NCI-H2171 treated with DMSO at 0.1 percent for 48 hours (cell line): ENCODE measurements at places on chromosomes 2 and 18.

GRCh38 chr18:46732201-46732600, 24.7 kb downstream of the ST8SIA5 start:
- no peak for DNase-seq

DNA sequence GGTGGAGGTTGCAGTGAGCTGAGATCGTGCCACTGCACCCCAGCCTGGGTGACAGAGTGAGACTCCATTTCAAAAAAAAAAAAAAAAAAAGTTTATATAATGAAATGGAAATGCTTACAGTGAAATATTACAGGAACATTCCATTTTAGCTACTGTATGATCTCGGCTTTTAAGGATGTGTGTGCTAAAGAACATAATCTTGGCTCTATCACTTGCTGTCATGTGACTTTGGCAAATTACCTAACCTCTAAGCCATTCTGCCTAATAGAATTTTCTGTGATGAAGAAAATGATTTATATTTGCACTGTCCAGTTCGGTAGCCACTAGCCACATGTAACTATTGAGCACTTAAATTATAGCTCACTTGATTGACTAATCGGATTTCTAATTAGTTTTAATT, 36.3 kb downstream of the SMAD4 start:
- no peak for DNase-seq

GRCh38 chr2:181255651-181256050, 201.5 kb upstream of the ITGA4 start:
- DNase-seq, result no peak

DNA sequence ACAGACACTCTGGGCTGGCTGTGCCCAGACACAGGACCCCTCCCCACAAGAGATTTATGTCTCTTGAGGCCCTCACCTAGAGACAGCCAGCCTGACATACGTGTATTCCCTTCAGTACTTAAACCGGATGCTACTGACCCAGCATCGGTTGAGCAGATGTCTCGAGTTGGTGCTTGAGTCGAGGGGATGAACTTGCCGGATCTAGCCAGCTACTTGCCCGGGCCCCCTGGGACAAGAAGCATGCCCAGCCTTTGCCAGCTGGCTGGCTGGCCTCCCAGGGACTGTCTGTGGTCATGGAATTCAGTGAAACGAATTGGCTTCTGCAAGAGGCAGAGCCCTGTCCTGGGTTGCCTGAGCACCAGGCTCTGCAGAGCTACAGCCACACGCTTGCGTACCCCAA, 36.0 kb downstream of the DNMT3A start:
- peak; percentile 94 for DNase-seq

- no peak for DNase-seq
These were observed 68.6 kb downstream of the APLF start for GRCh38 chr2:68536000-68536399.

- DNase-seq, result no peak
These were observed 166.2 kb upstream of the MAP3K20 start for GRCh38 chr2:172909454-172909853.

GRCh38 chr2:81894451-81894990, 1590.0 kb upstream of the LRRTM1 start:
- DNase-seq, result no peak

- DNase-seq, result no peak
These were observed 83.6 kb upstream of the KCNJ3 start for GRCh38 chr2:154614906-154615305.

- DNase-seq, result no peak
These were observed 231.0 kb downstream of the DSC3 start for GRCh38 chr18:30811580-30811979.

- peak; percentile 37 for DNase-seq
These were observed 274.4 kb downstream of the LRP1B start for GRCh38 chr2:141856215-141856919.

GRCh38 chr18:49001111-49001510, 50.3 kb upstream of the SMAD7 start:
- no peak for DNase-seq

DNA sequence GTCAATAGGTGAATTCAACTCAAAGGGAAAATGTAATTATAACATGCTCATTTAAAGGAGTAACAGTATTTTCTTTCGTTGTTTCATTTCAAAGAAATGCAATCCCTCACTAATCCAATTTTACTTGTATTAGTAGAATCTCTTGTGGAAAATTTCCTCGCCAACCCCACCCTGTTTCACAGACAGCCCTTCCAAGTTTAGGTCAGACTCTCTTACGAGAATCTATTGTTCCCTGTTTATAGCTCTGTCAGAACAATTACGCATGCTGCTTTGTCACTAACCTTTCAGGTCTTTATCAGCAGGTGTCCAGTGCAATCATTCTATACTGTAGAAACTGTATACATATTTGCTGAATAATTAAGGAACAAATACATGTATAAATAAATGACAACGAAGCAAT, 657.8 kb upstream of the LINC00305 start:
- DNase-seq, result no peak

DNA sequence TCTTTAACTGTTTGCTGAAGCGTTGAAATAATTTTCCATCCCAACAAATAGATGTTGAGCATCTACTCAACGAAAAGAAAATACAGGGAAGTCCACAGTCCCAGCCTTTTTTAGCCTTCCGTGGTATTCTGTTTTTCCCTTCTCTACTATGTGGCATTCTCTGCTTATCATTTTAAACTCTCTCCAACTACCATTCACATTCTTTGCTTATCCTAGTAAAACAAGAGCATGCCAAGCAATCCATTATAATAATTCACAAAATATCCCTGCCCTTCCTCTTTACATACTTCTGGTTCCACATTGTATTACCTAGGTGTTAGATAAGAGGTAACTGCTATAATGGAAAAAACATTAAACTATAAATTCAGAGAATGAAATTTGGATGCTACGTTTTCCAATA, 1.6 kb upstream of the SESTD1 start:
- no peak for DNase-seq

- DNase-seq, result no peak
These were observed 57.3 kb downstream of the CPO start for GRCh38 chr2:206996556-206997065.

GRCh38 chr18:9619545-9619944, 5.2 kb upstream of the PPP4R1 start:
- no peak for DNase-seq

GRCh38 chr2:150885236-150885635, 376.4 kb downstream of the RBM43 start:
- no peak for DNase-seq

DNA sequence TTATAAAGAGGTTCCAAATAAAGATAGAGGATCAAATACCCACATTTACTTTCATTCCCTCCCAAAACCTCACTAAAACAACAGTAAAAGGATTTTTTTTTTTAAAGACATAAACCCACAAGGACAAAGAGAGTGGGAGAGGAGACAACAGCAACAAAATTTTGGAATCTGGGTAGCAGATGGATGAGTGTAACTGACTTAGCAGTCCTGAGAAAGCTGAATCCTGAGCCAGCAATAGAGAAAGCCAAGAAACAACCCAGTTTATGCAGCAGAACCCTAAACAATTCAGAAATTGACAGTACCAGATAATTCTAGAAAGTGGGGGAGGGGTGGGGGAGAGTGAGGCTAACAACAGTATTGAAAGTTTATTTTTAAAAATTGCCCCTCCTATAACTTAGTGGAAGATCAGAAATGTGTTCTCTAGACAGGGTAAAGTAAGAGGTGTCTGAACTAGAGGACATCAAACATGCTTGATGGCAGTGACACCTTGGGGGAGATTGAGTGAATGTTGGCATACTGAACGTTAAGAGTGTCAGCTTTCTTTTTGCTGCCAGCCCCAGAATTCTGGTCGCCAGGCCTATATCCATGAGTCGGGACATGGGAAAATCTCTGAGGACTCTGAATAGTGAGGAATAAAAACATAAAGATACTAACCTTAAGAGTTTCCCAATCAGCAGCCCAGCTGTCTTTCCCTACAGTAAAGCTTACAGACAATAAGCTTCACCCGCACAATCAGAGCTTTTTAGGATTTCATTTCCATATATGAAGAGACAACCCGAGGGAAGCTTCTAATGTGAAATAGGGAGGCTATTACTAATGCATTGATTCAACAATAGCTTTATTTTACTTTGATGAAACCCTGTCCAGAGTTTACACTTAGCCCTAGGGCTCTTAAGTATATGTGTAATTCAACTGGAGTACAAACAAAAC, 128.0 kb upstream of the ALPP start:
- DNase-seq, result no peak

- DNase-seq, result no peak
These were observed 50.2 kb upstream of the DTNA start for GRCh38 chr18:34659579-34660517.

DNA sequence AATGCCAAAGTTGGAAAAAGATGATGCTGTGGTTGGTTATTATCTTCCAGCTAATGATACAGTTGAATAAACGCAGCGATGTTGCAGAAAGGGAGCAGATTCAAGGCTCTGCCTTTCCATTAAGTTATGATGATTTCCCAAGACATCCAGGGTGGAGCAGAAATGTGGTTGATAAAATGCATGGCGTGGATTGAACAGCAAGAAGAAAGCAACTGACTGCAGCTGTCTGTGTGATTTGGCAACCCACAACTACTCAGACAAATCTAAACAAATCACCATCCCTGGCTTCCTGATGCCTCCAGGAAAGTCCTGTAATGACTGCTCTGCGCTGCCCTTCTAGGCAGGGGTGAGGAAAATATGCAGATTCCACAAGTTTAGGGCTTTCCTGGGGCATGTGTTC, 166.3 kb downstream of the NRP2 start:
- DNase-seq, result no peak

GRCh38 chr2:181677912-181678586, 2.3 kb downstream of the NEUROD1 start:
- DNase-seq, result peak; percentile 79

DNA sequence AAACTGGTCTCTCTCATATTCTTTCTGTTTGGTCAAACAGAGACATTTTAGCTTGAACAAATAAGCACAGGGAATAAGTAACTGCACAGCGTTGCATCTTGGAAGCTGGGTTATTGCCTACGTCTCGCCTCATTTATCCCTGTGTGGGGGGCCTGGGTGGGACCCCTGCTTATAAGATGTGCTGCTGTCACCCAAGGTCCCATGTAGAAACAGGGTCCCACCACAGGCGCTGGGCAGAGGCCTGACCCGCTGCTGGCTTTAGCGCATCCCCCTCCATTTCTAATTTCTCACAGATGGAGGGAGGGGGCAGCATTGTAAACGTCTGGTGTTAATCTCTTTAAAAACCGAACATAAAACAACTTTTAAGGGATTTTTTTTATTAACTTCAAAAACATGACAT, 207.8 kb downstream of the HDAC4 start:
- DNase-seq, result no peak

GRCh38 chr18:28175930-28176697, 816 bp downstream of the CDH2 start:
- DNase-seq, result peak; percentile 75

- no peak for DNase-seq
These were observed 118.2 kb downstream of the CLIP4 start for GRCh38 chr2:29233428-29233827.

DNA sequence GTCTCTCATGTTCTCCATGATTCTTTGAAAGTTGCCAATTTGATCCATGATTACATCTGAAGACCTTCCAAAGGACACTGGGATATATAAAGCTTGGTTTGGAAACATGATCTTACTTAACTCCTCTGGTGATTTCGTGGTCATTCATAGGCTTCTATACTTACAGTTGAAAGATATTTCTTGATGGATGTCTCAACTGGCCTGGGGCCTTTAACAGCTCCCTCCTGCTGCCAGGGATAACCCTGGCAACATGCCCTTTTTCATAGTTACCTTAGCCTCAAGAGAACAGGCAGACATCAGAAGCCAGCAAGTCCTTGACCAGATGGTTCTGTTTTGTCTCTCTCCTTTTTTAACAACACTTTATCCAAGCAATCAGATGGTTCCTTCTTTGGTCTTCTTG, 23.5 kb upstream of the MFF start:
- no peak for DNase-seq

- DNase-seq, result peak; percentile 57
These were observed 167.7 kb downstream of the VAPA start for GRCh38 chr18:10081492-10081891.

GRCh38 chr2:109321570-109321969, 192.6 kb downstream of the SH3RF3 start:
- DNase-seq, result no peak

- no peak for DNase-seq
These were observed 18.3 kb downstream of the AAK1 start for GRCh38 chr2:69625078-69625795.

DNA sequence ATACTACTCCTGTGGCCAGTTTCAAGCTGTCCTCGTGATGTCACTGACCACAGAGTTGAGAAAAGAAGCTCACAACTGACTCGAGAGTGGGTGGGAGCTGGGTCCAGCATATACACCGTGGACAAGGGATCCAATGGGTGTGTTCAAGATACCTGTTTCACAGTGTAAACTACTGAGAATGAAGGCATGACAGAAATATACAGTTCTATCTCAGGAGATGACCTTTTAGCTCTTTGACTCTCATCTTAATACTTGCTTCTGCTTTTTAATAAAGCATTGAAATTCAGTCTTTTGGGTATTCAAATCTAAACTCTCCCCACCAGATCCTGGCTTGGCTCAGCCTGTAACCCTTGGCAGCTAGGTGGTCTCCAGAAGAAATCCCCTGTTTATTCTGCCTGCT, 130.1 kb downstream of the MAP2 start:
- DNase-seq, result no peak

DNA sequence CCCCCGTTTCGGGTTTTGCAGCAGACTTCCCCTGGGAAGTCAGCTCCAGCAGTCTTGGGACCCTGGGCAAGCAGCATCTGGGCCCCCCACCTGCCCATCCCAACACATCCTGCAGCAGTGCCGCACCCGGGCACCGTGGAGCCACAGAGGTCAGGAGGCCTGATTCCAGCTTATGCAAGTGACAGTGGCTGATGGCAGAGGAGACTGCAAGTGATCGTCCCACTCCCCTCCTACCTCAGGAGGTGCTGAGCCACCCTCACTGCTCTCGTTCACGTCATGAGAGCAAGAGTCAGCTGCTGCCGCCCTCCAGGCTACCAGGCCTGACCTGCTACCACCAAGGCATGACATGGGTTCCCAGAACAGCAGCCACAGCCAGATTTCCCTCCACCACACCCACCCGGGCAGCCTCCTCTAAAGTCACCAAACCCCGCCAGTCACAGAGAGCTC, 18.2 kb downstream of the COX7A2L start:
- DNase-seq, result no peak

DNA sequence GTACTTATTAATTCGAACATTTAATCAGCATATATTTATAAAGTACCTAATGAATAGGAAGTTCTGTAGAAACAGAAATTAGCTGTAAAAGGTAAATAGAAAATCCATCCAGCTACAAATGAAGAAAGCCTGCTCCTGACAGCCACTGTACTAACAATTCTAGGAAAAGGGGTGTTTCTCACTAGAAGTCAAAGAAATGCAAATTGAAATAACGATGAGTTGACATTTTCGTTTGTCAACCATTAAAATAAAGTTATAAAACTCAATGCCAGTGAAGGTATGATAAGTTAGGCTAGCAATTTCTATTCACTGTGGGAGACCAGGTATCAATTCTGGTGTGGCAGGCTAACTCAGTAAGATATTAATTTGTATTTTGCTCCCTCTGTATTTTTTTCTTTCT, 198.0 kb downstream of the ARL4C start:
- no peak for DNase-seq
